Frontal cortex (tissue), 4 donors: ENCODE measurements at places on chromosomes 11 and 22. TPM values are rescaled to one million over a fixed set of nuclear protein-coding genes. Genes with fewer than 3 reads are reported as not detected.

DNA sequence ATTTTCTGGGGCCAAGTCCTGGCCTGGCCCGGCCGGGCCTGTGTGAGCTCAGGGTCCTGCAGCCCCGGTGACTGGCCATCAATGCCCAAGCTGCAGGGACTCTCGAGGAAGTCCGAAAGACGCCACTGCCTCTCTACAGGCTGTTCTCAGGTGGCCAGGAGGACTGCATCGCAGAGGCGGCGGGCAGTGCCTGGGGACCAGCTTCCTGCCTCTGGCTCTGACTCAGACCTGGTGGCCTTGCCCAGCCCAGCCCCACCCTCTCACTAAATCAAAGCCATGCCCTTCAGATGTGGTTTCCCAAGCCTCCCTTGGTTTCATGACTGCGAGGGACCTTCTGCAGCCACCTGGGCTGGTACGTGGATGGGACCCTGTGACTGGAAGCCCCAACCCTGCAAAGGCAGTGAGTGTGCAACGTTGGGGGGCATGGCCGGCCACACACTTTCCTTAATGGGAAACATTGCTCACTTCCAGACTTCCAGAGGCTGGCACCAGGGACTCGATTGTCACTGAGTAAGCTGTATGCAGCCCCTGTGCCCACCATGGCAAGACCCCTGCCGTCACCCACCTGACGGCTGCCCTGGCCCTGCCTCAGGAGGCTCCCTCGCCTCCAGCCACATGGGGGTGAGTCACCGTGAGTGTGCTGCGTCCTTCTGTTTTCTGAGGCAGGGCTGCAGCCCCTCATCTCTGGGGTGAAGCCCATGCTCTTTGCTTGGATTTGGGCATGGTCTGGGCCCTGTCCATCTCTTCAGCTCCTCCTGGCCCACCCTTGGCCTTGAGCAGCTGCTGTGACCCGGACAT lies 6.0 kb upstream of the FGF3 start:
- DNase-seq, result no peak

The PRODH gene
- 0.82 TPM for total RNA-seq

DNA sequence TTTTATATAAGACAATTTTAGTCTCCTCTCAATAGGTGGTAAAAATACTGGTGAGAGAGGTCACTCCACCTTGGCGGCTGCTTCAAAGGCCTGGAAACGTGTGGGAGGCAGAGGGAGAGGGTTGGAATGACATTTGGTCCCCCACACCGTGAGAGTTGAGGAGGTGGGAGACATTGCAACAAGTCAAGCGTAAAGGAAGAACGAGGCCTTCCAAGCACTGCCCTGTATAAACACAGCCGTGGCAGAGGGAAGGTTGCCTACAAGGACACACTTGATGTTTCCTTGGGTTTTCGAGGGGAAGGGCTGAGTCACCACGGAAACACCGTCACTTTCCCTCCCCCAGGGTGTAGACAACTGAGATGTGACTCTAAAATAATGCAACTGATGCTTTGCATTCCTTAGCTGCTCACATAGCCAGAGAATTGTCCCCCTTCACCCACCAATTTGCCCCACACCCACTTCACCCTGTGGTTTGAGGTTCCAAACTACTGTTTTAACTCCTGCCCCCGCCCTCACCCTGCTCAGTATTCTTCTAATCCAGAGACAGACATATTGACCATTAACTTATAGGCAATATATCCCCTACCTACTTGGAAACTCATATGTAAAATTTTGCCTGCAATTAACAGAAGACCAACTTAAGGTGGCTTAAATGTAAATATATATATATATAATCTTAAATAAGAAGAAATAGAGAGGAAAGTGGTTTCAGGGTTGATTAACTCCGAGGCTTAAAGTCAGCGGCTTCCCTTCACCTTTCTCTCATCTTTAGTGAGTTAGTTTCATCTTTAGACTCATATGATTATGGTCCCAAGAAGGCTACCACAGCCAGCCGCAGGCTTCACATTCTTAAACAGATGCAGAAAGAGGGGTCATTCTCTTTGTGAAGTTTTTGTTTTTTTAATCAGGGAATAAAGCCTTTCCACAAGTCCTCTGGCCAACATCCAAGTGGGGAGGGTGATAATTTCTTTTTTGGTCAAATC lies 54.1 kb upstream of the BDNF start:
- no peak for DNase-seq

GRCh38 chr22:20244691-20245576 lies 23.2 kb downstream of the RTN4R start:
- no peak for DNase-seq

DNA sequence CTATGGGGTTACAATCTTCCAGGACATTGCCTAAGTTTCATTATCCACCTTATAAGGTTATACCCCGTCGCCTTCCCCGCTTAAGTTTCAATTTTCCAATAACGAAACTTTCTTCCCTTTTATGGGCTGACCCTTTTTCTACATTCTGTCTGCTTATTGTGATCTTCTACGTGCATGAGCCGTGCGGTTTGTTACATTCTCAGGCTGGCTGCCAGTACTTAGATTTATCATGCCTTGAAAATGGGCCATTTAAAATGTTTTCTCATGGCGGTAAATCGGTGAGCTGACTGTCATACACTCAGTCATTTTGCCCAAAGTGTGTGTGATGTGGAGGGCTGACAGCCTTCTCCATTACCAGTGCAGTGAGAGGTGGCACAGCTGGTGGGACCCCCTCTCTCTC lies 23.3 kb downstream of the DGCR6L start:
- no peak for DNase-seq

GRCh38 chr11:62419943-62420342 lies 1.1 kb downstream of the SCGB1A1 start:
- no peak for DNase-seq

DNA sequence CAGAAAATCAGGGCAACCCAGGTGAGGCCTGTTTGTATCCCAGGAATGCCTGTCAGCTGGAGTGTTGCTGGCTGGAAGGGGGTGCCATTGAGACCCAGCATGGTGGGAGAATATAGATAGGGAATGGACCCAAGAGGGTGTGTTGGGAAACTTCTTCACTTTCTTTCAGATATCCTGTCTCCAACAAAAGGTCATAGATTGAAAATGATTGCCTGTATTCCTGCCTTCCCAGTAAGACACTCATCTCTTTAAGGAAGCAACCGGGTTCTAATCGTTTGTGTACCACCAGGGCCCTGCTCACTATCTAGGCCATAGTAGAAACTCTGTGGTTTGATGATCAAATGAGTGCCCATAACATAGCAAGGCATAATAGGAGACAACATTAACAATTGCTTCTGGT lies at the start of gene OR51I1:
Gene OR51I1 (minus strand): TSS at position 101 of the 400 bp plus-strand sequence. CDS start 0 bp downstream, at position 101.
- DNase-seq, result no peak

DNA sequence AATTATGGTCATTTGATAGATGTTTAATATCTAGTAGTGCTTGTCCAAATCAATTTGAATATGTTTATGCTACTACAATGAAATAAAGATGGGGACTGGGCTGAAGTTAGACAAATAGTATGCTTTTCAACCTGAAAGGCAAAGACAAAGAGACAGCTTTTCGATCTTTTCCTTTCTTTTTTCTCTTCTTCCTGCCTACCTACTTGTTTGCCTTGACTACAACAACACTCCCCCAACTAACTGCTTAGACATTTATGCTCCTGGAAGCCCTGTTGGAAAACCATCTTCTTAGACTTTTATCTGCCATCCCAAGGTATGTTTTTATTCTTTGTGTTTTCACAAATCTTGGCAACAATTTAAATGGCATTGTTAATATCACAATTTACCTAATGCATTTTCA lies 374.4 kb upstream of the DDI1 start:
- no peak for DNase-seq

The PRG3 gene
- not detected for total RNA-seq

GRCh38 chr11:93858121-93858775 lies 7.8 kb upstream of the VSTM5 start:
- DNase-seq, result no peak

DNA sequence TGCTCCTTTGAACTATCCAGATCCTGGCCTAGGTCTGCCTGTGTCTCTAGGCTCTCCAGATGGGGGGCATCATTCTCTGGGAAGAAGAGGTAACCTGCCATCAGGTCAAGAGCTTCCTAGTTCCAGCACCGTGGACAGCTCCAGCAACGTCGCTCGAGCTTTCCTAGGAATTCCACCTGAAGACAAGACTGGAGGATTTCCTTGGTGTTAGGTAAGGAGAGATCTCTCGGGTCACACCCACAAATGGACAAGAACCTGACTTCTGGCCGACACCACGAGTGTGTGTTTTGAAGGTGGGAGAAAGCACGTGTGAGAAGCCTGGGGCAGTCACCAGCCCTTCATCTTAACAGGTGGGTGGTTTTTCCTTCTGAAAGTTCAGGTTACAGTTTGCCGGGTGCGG lies 1.2 kb downstream of the PRG3 start:
- DNase-seq, result no peak

DNA sequence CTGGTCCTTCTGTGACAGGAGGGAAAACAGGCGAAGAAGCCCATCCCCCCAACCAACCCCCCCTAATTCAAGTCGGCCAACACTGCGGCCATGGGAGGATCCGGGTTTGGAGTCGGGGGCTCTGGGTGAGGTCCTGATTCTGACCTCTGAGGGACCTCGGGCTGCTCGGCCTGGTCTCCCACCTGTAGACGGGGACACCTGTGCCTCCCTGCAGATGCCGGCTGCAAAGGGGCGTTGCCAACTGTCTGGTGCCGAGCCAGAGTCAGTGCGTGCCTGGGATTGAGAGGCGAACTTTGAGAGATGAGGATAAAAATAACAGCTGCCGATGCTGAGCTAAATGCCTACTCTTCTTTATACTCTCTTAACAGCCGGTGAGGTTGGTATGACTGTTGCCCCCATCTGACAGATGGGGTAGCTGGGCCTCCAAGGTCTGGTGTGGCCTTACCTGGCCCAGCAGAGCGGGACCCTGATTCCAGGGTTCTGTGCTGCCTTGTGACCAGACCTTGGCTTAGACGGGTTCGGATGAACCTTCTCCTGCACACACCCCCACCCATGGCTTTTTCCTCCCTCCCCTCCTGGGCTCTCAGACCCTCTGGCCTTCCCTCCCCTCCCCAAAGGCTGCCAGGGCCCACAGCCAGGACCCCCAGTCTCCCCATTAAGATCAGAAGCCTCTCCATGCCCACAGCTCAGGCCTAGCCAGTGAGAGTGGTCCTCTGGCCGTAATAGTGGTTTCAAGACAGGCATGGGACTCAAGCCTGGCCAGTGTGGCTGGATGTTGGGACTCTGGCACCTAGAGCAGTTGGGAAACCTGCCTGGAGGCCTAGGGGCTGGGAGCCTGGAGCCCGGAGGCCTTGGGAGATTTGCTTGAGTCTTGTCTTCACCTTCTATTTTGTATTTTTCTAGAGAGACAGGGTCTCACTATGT lies 41.7 kb downstream of the KCNJ4 start:
- DNase-seq, result no peak

GRCh38 chr11:6351782-6352382 lies 31.6 kb upstream of the CAVIN3 start:
- DNase-seq, result no peak

GRCh38 chr22:48098243-48098920 lies 1335.9 kb downstream of the TBC1D22A start:
- DNase-seq, result no peak

DNA sequence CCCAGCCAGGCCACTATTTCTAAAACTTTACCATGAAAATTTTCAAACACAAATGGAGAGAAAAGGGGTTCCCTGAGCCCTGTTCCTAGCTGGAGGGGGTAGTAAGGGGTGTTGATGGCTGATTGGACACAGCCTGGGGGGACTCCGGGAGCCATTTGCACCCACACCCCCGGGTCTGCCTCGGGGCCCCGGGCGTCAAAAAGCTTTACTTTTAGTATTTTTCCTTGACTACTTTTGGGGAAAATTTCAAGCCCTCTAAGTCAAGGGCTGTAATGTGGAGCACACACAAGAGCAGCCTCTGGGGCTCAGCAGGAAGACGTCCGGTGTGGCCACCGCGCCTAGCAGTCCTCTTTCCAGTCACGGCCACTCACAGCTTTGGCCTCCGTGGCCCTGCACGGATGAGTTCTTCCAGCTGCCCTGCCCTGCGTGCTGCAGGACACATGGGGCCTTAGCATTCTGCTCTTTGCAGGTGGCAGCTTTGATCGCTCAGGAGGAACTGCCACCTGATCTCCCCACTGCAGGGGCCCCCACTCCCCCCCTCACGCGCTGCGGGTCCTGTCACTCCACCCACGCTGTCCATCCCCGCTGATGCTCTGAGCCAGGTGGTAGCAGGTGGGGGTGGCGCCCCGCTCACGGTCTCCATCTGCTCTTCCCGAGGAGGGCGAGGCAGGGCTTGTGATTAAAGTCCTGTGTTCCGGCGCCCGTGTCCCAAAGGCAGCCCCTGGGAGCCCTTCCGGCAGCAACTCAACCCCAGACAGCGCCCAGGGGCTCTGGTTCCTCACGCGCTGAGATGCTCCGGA lies 14.4 kb downstream of the RNH1 start:
- no peak for DNase-seq

GRCh38 chr11:119999220-119999619 lies 138.7 kb downstream of the TRIM29 start:
- no peak for DNase-seq

DNA sequence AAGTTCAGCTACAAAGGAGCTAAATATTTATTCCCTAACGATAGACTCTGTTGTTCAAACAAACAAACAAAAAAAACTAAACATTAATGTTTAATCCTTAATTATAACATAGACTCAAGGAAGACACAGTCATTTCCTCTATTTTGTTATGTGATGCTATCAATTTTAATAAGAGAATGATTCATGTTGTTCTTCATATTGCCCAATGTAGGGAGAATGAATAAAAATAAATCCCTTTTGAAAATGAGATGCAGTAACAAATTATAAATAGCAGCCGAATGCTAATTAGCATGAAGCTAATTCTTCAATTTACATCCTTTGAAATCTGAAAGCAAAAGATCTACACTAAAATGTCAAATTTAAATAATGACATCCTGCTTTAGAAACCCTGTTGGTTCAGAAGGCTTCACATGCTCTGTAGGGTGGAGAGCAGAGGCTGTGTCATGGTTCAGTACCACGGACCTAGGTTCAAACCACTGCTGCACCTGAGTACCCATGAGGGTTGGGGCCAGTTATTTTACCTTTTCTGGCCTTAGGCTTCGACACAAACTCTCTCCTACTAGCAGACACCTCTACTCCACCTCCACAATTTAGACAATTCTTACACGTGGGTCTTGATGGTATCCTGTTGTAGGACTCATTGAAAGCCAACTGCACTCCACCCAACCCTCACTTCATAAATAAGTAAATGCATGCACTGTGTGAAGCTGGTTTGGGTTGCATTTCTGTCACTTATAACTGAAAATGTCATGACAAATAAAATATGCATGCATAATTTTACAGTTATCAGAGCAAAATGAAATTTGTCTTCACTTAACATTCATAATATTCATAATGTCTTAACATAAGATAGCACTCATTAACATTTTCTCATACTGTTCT lies 89.0 kb downstream of the RRAS2 start:
- no peak for DNase-seq

The TENM4 gene
- total RNA-seq, result 55.0 TPM

GRCh38 chr11:9138612-9139579 lies 47.5 kb upstream of the SCUBE2 start:
- no peak for DNase-seq

The C11orf91 gene
- total RNA-seq, result not detected

The CARNS1 gene
- under 0.01 TPM for total RNA-seq

The TRIM49C gene
- 0.41 TPM for total RNA-seq

- DNase-seq, result no peak
Measured at GRCh38 chr11:117438371-117439000, 110.8 kb downstream of the CEP164 start.
